Keratinocyte (primary cell): ENCODE measurements at places on chromosomes 2 and 18. TPM values are rescaled to one million over a fixed set of nuclear protein-coding genes. Genes with fewer than 3 reads are reported as not detected.

GRCh38 chr2:22282220-22282619 is 1102.8 kb upstream of the KLHL29 start:
- no peaks in the 10 kb centered on the region for H3K4me1 ChIP-seq
- no peak for DNase-seq
- H3K27me3 ChIP-seq = no peaks in the 10 kb centered on the region
- H3K27ac ChIP-seq = no peak overlapping the region

- DNase-seq = peak; percentile 69
- H3K27me3 ChIP-seq = no peaks in the 10 kb centered on the region
- no peaks in the 10 kb centered on the region for H3K36me3 ChIP-seq
- peak overlapping the region; percentile 93 for H3K27ac ChIP-seq
- H3K4me3 ChIP-seq = no peak overlapping the region
- H3K4me1 ChIP-seq = peaks cover 22% of the 10 kb centered on the region
These were observed 109.5 kb downstream of the CDC42EP3 start for GRCh38 chr2:37561615-37562569.

The KCNE4 gene
- 0.01 to 0.13 TPM (median 0.09 TPM) in 3 replicates for polyA plus RNA-seq

GRCh38 chr2:180647221-180647620 is 333.2 kb upstream of the UBE2E3 start:
- DNase-seq = no peak
- H3K4me1 ChIP-seq = no peaks in the 10 kb centered on the region
- no peak overlapping the region for H3K4me3 ChIP-seq
- no peaks in the 10 kb centered on the region for H3K27me3 ChIP-seq
- H3K36me3 ChIP-seq = no peaks in the 10 kb centered on the region
- no peak overlapping the region for H3K27ac ChIP-seq

DNA sequence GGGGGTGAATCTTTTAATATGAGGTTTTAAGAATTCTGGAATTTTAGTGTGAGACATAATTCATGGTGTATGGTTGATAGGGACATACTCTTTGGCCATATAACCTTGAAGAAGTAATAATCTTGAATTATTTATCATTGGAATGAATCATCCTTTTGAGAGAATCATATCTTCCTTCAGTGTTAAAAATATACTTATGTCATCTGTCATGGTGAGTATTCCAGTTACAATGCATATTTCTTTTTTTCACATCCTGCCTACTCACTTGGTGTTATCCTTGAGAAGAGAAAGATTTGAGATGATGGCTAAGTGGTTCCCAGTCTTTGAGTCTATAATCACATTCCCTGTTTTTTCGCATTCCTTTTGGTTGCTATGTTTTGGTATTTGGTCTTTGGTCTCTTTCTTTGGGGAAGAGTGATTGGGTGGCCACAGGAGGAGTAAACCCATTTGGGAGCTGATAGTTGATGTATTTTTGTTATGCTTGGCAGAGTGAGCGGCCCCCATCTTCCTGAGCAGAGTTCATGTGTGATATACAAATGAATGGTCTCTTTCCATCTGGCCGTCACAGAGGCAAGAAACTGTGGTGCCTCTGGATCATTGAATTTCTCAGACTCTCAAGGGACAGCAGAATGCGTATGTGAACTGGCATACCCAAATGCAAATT is 21.6 kb downstream of the ASAP2 start:
- DNase-seq = no peak
- peak overlapping the region; percentile 0 for H3K27ac ChIP-seq
- no peaks in the 10 kb centered on the region for H3K36me3 ChIP-seq
- no peak overlapping the region for H3K4me3 ChIP-seq

GRCh38 chr2:191935247-191935646 is 88.4 kb upstream of the CAVIN2 start:
- no peaks in the 10 kb centered on the region for H3K27me3 ChIP-seq
- no peaks in the 10 kb centered on the region for H3K4me1 ChIP-seq
- no peak overlapping the region for H3K4me3 ChIP-seq
- no peaks in the 10 kb centered on the region for H3K36me3 ChIP-seq
- H3K27ac ChIP-seq = no peak overlapping the region

DNA sequence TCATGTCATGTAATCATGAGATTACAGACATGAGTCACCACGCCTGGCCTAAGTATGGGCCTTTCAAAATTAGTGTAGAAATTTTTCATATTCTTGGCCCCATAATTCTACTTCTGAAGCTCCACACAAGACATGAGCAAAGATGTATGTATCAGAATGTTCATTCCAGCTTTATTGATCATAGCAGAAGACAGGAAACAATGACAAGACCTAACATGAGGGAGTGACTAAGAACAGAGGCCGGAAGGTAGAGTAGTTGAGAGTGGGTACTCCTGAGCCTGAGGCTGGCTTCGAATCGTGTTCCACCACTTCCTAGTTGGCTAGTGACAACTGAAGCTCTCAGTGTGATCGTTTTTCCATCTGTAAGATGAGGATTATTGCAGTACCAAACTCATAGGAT is 89.3 kb downstream of the ARMC9 start:
- DNase-seq = peak; percentile 95
- H3K4me1 ChIP-seq = peaks cover 20% of the 10 kb centered on the region
- peak overlapping the region; percentile 90 for H3K27ac ChIP-seq
- no peaks in the 10 kb centered on the region for H3K36me3 ChIP-seq

GRCh38 chr18:13474907-13475545 is 251.3 kb downstream of the FAM210A start:
- H3K36me3 ChIP-seq = no peaks in the 10 kb centered on the region
- no peak overlapping the region for H3K27ac ChIP-seq
- H3K27me3 ChIP-seq = no peaks in the 10 kb centered on the region
- no peak for DNase-seq
- H3K4me1 ChIP-seq = no peaks in the 10 kb centered on the region

- H3K4me3 ChIP-seq = no peak overlapping the region
- DNase-seq = no peak
- H3K36me3 ChIP-seq = no peaks in the 10 kb centered on the region
- H3K27me3 ChIP-seq = no peaks in the 10 kb centered on the region
- no peaks in the 10 kb centered on the region for H3K4me1 ChIP-seq
These were observed 190.5 kb downstream of the LDLRAD4 start for GRCh38 chr18:13409026-13409425.

The CDH19 gene
- not detected in 3 replicates for polyA plus RNA-seq

The POMC gene
- polyA plus RNA-seq = 0.13 TPM in 1 of 3 replicates, not detected in the others

DNA sequence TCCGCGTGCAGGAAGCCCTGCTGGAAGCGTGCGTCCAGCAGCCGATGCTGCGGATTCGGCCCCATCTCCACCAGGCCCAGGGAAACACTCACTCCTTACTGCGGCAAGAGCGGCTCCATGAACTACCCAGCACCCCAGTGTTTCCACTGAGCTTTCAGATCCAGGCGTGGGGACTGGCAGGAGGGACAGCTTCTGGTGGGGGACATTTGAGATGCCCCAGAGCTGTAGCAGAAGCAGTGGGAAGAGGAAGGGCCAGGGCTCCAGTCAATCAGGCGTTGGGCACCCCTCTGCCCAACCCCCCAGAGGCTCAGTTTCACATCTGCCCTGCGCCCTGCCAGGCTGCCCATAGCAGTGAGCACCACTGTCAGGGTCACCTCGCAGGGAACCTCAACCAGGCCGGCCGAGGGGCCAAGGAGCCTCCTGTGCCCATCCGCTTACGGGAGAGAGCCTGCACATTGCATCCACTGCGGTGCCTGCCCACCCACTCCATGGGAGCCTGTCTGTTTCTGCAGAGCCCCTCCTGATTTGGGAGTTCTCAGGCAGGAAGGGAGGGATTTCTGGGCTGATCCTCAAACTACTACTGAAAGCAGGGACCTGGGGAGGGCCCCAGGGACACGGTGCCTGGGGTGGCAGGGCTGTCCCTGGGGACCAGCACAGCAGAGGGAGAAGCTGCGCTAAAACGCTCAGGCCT is 4.6 kb downstream of the AGXT start:
- no peak overlapping the region for H3K4me3 ChIP-seq
- H3K27ac ChIP-seq = no peak overlapping the region
- no peaks in the 10 kb centered on the region for H3K4me1 ChIP-seq
- DNase-seq = no peak
- peaks cover 3% of the 10 kb centered on the region for H3K27me3 ChIP-seq
- no peaks in the 10 kb centered on the region for H3K36me3 ChIP-seq

- no peak overlapping the region for H3K4me3 ChIP-seq
- no peaks in the 10 kb centered on the region for H3K27me3 ChIP-seq
- peaks cover 2% of the 10 kb centered on the region for H3K36me3 ChIP-seq
- DNase-seq = no peak
- no peak overlapping the region for H3K27ac ChIP-seq
These were observed 102.9 kb upstream of the RIOK3 start for GRCh38 chr18:23350188-23350587.

The TAF1B gene
- polyA plus RNA-seq = 10.2 to 16.5 TPM (median 13.2 TPM) in 3 replicates

The RPRM gene
- not detected in 3 replicates for polyA plus RNA-seq

The SCYGR3 gene
- not detected in 3 replicates for polyA plus RNA-seq

The UPP2 gene
- polyA plus RNA-seq = not detected in 3 replicates

DNA sequence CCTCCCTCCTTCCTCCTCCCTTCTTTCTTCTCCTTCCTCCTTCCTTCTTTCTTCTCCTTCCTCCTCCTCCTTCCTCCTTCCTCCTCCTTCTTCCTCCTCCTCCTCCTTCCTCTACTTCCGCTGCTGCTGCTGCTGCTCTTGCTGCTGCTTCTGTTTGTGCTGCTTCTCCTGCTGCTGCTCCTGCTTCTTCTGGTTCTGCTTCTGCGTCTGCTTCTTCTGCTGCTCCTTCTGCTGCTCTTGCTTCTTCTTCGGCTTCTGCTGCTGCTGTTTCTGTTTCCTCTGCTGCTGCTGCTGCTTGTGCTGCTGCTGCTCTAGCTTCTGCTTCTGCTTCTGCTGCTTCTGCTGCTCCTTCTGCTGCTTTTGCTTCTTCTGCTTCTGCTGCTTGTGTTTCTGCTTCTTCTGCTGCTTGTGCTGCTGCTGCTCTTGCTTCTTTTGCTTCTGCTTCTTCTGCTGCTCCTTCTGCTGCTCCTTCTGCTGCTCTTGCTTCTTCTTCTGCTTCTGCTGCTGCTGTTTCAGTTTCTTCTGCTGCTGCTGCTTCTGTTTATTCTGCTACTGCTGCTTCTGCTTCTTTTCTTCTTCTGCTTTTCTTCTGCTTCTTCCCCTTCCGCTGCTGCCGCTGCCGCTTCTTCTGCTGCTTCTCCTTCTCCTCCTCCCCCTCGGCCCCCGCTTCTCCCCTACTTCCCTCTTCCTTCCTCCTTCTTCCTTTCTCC is 8.6 kb downstream of the SNRNP27 start:
- no peak overlapping the region for H3K27ac ChIP-seq
- H3K27me3 ChIP-seq = no peaks in the 10 kb centered on the region
- H3K4me3 ChIP-seq = no peak overlapping the region
- H3K4me1 ChIP-seq = no peaks in the 10 kb centered on the region
- no peak for DNase-seq
